ENCODE measurements at places on chromosomes 5 and 9. TPM values are rescaled to one million over a fixed set of nuclear protein-coding genes. Genes with fewer than 3 reads are reported as not detected.

GRCh38 chr5:151115272-151115905, 34.6 kb upstream of the TNIP1 start:
- no peaks in the 10 kb centered on the region for H3K27me3 ChIP-seq
- H3K4me3 ChIP-seq: no peak overlapping the region
- peak; percentile 82 for DNase-seq
- H3K36me3 ChIP-seq: no peaks in the 10 kb centered on the region
- no peaks in the 10 kb centered on the region for H3K4me1 ChIP-seq

DNA sequence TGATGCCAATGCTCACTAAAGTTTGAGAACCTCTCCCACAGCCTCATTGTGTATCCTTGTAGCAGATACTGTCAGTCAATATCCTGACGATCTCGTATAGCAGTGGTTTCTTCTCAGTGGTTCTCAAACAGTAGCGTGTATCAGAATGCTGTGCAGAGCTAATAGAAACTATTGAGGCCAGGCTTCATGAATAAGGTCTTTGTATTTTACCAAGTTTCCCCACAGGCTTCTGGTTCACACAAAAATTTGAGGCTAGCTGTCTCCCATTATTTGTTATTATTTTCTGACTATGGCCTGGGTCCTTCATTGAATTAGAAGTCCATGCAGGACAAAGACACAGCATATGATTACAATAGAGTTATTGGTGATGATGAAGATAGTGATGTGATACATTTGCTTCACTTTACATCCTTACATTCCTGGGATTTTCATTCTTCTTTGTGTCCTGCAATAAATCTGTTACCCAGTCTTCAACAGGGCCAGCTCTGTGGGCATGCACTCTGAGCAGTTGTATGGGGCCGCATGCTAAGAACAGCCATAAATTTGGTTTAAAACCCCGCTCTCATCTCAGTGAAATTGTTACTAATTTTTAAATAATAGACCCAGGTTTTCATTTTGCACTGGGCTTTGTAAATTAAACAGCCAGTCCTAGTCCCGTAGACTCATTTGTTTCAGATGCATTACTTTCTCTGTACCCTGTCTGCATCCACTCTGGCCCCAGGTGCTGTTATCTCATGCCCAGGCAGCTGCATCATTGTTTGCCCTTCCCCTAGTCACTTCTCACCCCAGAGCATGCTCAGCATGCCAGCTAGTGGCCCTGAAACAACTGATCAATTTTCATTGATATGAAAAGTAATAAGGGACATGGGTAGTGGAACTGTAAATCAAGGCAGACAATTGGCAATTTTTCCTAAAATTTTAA, 199.9 kb upstream of the PIK3R1 start:
- H3K4me1 ChIP-seq: no peaks in the 10 kb centered on the region
- no peaks in the 10 kb centered on the region for H3K27me3 ChIP-seq

DNA sequence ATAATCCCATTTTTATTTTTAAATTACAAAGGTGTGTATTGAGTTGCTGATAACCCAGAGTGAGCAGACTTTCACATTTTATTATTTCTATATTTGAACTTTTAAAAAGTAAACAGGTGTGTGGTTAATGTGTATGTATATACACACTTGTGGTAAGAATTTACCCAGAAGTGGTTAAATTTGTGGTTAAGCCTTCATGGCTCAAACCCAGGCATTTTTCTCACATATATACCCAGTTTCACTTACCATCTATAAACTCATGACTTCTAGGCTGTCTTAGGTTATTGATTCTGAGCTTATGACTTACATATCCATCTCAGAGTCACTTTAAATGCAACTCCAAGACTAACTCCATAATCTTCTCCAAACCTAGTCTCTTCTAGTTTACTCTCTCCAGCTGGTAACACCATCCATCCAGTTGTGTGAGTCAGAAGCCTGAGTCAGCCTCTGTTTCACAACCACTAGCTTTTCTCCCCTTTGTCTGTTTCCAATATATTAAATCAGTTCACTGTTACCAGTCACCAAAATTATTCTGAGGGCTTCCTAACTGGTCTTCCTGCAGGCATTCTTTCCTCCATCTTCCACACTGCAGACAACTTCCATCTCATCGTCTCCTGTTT, 20.2 kb downstream of the ZBED3 start:
- H3K36me3 ChIP-seq: no peaks in the 10 kb centered on the region
- H3K4me1 ChIP-seq: no peaks in the 10 kb centered on the region
- DNase-seq: peak; percentile 37
- H3K4me3 ChIP-seq: no peak overlapping the region
- no peaks in the 10 kb centered on the region for H3K27me3 ChIP-seq

DNA sequence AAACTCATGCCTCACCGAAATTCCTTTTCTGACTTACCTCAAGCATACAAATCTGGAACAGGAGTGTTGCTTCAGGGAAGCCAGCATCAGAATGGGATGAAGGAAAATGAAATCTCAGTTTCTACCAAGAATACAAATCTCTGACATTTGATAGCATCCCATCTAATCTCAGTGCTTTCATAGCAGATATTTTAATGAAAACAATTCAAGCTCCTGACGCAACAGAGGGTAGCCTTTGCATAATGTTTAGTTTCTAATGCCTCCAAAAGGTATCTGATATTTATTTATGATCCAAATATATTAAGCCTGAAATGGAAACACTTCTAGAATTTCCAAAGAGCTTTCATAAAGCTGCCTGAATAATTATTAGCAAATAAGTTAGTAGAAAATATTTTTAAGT, 251.4 kb downstream of the DEPDC1B start:
- H3K4me3 ChIP-seq: no peak overlapping the region
- no peak for DNase-seq
- no peaks in the 10 kb centered on the region for H3K4me1 ChIP-seq
- no peaks in the 10 kb centered on the region for H3K27me3 ChIP-seq
- H3K27ac ChIP-seq: no peak overlapping the region
- H3K36me3 ChIP-seq: no peaks in the 10 kb centered on the region

Gene ELL2
- 7.1 TPM for total RNA-seq

DNA sequence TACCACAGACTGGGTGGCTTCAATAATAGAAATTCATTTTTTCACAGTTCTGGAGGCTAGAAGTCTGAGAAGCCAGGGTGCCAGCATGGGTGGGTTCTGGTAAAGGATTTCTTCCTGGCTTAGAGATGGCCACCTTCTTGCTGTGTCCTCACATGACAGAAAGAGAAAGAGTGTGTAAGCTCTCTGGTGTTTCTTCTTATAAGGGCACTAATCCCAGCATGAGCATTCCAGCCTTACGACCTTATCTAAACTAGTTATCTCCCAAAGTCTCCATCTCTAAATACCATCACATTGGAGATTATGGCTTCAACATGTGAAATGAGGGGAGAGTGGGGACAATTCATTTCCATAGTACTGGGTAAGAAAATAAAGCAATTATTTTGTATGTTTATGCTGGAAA, 226.5 kb upstream of the TUSC1 start:
- H3K27me3 ChIP-seq: no peaks in the 10 kb centered on the region
- no peak overlapping the region for H3K27ac ChIP-seq
- H3K4me1 ChIP-seq: no peaks in the 10 kb centered on the region
- no peaks in the 10 kb centered on the region for H3K36me3 ChIP-seq
- H3K4me3 ChIP-seq: no peak overlapping the region

Gene ZNF462
- total RNA-seq: 34.9 TPM
